ENCODE measurements at places on chromosomes 1 and 21.

GRCh38 chr1:178716111-178716510, 8.9 kb upstream of the RALGPS2 start:
- DNase-seq, result no peak

DNA sequence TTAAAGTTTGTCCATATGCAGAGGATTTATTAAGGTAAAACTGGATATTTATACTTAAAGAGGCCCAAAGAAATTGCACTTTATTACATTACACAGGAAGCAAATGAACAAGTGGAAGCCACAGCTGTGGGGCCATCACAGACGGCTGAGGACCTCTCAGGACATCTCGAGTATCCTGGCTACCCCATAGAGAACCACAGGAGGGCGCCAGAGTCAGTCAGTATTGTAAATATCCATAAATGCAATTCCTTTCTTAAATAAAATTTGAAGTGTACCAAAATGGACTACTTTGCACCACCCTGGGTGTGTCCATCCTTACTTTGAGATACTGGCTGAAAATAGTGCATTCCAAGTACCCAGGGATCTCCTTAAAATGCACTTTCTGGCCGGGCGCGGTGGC, 257.2 kb downstream of the MRPL39 start:
- DNase-seq, result no peak

DNA sequence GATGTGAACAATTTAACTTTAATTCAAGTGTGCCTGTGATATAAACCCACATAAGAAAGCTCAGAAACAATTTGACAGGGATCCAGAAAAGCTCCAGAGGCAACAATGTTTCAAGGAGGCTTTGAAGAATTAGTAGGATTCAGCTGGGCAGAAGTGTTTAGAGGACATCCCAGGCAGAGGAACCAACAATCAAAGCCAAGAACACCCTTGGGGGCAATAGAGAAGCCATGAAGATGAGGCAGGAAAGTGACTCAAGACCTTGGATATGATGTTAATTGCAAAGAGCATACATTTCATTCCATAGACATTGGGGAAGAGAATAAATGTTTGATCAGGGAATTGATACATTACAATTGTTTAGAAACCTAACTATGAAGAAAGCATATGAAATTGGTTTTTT, 280.3 kb downstream of the LTN1 start:
- no peak for DNase-seq

DNA sequence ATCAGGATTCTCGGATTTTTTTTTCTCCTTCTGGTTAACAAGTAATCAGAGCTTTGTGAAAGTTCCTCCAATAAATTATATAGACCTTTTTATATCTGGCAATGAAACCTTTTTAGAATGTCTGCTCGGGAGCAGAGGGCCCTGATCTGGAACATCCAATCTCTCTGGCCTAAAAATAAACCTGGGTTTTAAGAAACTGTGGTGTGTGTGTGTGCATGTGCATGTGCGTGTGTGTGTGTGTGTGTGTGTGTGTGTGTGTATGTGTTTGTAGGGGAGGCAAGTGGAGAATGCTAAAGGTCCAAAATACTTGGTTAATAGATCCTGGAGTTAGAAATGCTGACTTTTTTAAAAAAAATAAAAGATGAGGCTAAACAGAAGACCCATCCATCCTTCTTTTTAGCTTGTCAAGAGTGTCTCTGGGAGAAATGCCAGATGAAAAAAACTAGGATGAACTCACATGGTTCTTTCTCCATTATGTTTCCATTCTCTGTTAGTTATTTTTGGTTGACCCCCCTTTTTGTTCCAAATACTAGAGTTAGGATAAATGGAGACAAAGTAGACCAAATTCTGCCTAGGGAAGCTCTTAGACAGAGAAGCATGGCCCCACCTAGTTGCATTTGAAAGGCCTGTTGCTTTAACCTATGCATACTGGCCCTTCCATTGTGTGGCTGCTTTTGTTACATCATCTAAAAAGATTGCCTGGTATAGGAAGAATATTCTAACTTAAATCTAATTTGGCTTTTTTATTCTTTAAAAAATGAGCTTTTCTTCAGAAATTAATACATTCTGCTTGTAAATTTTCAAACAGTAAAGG, 175.9 kb downstream of the PAPPA2 start:
- DNase-seq, result no peak

DNA sequence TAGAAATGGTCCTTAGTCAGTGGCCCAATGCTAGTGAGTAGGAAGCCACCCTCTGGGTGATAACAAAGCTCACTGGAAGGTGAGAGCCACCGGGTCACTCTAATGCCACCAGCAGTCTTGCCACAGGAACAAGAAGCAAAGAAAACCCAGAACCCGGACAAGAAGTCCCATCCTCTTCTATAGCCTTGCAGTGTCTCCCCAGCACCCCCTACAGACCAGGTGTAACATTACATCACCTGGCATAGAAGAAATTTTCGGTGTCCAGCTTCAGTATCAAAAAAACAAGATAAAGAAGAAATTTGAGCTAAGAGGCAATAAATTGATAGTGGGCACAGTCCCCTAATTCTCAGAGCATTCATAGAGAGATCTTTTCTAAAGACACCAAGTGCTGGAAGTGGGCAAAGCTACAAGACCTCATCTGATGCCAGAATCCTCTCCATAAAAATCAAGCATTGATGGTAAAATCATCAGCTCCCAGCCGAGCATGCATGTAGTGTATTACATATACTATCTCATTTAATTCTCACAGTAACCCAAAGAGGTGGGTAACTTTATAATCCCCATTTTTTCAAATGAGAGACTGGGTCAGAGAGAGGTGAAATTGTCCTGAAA, 491.0 kb downstream of the MATN1 start:
- no peak for DNase-seq

- no peak for DNase-seq
Observed at GRCh38 chr1:29225361-29225760, 5.4 kb downstream of the MECR start.

DNA sequence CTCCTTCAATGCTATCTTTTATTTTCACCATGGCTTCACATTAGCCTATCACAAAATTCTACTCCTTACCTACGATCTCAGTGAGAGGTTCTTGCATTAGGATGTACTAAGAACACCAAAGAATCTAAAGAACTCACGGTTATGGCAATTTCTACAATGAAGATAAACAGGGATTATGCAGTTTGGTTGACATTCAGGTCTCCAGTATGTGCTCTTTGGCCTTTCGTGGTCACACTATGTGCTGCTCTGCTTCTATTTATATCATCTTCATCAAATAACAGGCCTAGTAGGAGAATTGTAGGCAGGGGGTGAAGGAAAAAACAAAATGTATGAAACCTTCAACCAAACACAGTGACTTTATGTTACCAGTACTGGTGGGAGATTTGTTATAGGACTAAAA, 194.0 kb upstream of the SAMSN1 start:
- DNase-seq, result no peak

DNA sequence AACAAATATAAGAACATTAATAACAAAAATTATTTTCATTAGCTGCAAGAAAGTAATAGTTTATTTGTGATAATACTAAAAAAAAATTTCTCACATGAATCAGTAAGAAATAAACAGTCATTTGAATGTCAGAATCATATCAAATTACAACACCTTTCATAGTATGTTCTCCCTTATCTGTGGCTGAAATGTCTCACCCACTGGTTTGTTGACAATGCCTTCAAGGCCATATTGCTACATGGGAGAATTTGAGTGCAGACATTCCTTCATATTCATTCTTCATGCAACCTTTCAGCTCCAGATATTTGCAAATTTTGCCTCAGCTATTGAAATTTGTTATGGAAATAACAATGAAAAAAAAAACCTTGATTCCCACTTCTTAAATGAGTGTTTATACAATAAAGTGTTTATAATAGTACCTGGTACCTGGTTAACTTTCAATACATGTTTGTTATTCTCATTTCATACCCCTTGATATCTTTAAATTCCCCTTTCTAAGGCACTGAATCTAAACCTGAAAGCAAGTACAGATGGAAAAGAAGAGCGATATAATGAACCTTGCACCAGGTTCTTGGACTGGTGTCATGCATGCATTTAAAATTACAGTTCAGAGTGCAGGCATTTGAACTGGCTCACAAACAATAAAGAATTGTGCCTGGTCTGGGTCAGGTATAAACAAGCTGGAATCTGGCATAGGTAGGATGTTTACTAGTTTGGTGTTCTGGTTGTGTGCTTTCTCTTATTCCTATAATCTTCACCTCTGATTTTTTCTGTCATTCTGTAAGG, 242.2 kb upstream of the ADGRL2 start:
- no peak for DNase-seq

DNA sequence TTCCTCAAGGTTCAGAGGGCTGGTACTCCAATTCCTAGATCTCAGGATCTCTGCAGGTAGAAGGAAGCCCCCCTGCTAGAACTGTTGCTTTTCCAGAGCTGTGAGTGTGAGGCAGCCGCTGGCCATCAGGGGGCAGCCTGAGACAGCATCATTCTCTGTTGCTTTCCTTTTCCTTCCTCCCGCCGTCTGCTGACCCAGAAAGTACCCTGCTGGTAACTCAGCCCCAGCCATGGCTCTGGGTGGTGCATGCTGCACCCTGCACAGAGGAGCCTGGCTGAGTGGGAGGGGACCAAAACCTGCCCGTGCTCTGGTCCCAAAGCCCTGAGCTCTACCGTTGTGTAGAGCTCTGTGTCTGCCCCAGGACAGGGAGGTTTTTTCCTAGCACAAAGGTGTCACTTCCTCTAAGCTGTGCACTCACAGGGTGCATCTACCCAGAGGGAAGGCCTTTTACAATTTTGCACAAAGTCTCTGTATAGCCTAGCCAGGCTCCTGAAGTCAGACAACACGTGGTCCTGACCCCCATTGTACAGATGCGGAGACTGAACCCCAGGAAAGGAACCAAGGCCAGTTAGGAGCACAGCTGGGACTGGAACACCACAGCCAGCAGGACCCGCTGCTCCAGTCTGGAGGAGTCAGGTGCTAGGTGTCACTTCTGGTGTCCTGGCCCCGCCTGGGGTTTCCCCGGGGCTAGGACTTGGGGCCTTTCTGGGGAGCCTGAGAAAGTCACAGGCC, 5.6 kb upstream of the FAM131C start:
- peak; percentile 44 for DNase-seq

DNA sequence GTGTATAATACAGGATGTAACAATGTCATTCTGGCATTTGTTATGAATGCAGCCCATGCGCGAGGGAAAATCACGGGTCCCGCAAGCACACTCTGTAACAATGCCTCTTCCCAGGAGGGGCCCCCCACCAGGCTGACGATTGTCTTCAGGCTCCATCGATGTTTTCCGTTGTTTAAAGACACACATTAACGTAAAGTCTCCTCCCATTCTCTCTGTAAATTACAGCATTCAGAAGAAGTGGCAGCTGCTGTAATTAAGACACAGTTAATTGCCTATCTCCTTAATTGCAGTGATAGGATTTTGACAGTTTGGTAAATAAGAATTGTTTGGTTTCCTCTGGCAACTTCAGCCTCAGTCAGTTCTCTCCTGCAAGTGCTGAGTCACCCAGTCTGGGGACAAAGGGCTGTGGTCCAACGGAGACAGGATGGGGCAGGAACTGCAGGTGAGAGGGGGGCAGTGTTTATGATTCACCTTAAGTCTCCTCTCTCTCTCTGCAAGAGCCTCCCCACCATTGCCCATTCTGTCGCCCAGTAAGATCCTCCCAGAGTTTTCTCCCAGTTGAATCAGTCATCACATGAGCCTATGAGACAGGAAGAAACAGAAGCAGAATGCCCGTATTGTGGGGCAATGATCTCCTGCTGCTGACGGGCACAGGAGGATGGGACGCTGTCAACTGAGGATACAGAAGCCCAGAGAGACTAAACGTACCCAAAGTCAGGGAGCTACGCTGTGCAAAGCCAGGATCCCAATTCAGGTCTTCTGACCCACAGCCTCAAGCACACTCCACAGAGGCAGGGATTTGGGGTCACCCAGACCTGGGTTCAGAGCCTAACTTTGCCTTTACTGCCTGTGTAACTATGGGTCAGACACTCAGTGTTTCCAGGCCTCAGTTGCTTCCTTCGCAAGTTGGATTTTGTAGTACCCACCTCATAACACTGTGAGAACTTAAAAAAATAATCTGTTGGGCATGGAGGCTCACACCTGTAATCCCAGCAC, 110.0 kb downstream of the ADSS2 start:
- DNase-seq, result no peak

DNA sequence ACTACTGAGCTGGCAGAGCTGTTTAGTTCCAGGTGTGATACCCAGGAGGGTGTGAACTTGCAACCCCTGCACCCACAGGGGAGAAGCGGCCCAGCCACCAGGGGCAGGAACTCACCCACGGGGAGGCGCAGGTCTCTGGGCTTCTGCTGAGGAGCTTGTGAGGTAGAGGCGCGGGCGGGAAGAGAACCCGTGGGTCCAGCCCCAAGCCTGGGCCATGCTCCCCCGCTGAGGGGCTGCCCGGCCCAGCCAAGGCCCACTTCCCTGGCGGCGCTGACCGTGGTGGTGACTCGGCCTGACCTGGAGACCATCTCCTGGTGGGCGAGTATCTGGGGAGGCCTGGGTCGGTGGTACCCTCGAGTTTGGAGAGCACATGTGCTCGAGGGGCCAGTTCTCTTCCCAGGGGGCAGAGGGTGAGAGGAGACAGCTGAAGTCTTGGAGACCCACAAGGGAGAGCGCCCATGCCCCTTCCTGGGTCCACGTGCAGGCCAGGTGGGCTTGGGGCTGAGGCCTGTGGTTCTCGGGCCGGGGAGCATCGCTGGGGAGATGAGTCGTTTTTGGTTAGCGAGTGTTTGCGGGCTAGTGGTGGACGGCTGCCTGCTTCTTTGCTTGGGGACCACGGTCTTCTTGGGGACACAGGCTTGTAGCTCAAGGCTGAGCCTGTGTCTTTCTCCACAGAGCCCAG, 28.4 kb upstream of the EDN2 start:
- no peak for DNase-seq

DNA sequence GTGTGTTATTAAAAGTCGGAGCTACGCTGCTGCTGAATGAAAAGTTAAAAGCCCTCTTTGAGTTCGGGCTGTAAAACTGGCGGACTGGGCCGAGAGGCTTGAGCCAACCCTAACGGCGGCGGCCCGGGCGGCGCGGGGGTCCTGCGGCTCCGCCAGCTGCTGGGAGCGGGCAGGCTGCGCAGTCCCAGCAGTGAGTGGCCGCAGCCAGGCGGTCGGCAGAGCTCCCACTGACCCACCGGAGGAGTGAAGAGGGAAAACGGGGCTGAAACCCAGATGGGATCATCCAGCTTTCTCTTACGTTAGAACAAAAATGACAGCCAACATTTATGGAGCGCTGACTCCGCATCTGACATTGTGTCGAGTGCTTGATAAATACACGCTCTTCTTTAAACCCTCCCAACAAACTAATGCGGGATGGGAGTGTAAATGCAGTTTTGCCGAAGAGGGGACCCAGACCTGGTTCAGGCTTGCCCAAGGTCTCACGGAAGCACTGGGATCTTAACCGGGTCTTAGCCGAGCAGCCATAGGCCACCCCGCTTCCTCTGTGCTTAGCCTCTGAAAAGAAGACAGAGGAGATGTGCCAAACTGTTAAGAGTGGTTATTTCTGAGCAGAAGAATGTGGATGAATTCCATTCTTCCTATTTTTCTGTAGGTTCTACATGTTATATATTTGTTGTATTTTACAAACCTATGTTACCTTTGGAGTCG, 3.5 kb downstream of the GRHL3 start:
- no peak for DNase-seq
